Activated naive CD4-positive, alpha-beta T cell (primary cell): ENCODE measurements at places on chromosomes 5 and 9.

- DNase-seq = no peak
These were observed 10.5 kb upstream of the GDNF start for GRCh38 chr5:37850226-37850865.

DNA sequence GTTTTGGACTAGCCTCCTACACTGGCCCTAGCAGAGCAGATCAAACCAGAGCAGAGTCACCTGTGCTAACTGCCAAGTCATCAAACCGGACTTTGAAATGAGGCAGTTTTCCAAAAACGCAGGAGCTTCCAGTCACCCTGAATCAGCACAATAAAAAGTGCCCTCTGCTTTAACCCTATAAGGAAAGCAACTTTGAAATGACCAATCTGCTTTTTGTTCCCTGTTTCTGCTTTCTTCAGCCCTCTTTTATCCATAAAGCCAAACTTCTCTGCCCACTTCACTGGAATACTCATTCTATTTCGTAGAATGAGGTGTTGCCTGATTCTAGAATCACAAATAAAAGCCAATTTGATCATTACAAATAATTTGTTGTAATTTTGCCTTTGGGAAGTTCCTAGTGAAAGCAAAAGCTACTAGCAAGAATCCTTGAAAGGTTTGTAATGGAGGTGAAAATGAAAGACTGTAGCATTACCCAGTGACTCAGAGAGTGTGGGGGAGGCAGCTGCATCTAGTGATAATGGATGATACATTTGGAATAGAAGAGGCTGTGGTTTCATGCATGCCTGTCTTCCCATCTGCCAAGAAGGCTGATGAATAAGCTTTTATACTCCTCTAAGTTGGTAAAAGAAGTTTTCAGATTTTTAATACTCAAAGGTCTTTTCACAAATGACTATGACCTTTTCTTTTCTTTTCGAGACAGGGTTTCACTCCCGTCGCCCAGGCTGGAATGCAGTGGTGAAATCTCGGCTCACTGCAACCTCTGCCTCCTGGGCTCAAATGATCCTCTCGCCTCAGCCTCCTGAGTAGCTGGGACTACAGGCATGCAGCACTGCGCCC, 14.9 kb downstream of the SPAAR start:
- DNase-seq = no peak

DNA sequence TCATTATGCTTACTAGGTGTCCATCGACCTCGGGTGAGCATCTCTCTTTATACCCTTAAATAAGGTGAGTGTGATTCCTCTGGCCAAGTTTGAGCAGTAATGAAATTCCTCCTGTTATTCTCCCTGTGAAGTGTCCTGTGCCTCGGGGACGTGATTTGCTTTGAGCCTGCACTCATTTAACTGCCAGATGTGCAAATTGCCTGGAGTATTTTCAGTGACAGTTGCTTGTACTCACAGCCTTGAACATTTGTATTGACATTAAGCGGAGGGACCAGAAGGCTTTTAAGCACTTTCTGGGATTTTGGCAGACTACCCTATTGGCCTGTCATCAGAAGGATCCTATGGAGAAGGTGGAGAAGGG, 126.9 kb downstream of the DOCK2 start:
- DNase-seq = no peak

- no peak for DNase-seq
These were observed 416.6 kb downstream of the PLK2 start for GRCh38 chr5:58043032-58043945.

GRCh38 chr9:17739736-17740135, 160.9 kb downstream of the SH3GL2 start:
- no peak for DNase-seq

GRCh38 chr9:4936277-4936676, 48.8 kb upstream of the JAK2 start:
- no peak for DNase-seq

DNA sequence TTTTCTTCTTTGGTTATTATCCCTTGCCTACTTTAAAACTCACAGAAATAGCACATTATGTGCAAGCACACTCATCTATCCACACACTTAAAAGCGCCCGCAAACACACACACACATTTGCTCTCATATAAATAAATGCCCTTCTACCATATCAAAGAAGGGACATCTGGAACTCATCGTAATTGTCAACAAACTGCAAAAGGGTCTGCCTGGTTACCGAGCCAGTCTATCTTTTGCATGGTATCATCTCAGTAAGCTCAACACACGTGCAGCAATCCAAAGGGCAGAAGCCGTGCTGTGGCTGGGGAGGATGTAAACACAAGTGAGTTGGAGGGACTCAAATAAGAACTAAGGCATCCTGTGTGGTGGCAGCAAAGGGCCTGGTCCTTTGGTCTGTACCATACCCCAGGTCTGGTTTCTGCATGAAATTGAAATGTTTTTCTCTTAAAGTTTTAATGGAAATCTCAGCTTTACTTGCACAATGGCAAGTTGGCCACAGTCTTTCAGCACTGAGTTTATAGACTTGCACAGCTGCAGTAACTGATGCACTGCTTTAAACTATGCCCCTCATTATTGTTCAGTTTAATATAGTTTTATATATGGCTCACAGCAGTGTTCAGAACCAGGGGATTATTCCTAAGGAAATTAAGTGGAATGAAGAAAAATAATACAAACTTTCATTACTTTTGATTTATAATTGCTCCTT, 331.0 kb downstream of the ADAMTS6 start:
- no peak for DNase-seq

- DNase-seq = no peak
These were observed 11.3 kb downstream of the EHMT1 start for GRCh38 chr9:137630126-137630525.

DNA sequence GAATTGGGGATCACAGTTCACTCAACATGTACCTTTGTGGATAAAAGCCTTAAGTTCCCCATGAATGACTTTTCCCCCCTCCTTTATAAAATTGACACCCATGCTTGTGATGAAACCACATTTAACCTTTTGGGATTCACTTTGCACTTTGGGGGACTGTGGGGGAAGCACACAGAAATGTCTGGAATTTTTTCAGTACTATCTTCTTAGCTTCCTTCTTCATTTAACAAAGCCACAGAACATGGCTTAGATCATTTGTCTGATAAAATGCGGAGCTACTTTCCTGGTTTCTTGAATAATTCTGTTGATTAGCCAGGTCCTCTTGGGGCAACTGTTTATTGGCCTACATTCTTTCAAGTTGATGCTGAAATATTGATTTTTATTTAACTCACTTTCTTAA, 29.9 kb downstream of the TNFSF15 start:
- DNase-seq = no peak

- DNase-seq = no peak
These were observed 141.0 kb downstream of the GADD45G start for GRCh38 chr9:89745601-89746376.

GRCh38 chr5:135591277-135591676, 12.5 kb upstream of the CXCL14 start:
- no peak for DNase-seq

DNA sequence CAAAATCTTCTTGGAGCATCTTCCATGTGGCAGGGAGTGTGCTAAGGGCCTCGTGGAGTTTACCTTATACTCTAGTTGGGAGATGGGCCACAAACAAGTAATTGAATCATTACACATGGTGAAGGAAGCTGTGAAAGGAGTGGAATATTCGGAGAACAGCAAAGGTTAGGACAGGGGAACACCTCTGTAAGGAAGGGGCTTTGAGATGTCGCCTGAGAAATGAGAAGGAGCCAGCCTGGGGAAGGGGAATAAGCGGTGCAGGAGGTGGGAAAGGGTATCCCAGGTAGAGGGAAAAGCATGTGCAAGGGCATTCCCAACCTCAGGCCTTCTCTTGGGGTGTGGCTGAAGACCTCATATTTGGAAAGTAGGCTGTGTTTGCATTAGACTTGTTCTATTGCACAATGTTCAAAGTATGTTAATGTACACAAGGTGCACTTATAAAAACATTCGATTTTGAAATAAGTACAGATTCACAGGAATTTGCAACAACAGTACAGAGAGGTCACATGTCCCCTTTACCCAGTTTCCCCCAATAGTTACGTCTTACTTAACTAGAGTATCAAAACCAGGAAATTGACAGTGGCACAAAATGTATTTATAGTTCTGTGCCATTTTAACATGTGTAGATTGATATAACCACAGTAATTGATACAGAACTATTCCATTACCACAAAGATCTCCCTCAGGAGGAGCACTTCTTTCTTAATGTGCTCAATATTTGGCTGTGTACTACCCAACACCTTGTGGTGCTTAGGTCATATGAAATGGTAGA, 2.4 kb upstream of the STOM start:
- no peak for DNase-seq

DNA sequence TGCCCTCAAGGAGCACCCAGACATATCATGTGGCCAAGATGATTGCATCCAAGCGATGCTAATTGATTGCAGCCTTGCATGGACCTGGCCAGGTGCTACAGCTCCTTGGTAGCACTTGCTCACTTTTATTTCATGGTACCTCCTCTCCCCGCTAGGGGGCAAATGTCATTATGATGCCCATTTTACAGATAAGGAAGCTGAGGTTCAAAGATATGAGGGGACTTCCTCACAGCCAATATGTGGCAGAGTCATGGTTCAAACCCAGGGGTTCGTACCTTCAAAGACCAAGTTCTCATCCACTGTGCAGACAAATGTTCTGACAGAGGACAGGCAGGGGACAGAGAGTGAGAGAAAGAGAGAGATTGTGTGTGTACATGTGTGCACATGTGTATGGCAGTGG, 21.9 kb upstream of the KCNMB1 start:
- DNase-seq = no peak

DNA sequence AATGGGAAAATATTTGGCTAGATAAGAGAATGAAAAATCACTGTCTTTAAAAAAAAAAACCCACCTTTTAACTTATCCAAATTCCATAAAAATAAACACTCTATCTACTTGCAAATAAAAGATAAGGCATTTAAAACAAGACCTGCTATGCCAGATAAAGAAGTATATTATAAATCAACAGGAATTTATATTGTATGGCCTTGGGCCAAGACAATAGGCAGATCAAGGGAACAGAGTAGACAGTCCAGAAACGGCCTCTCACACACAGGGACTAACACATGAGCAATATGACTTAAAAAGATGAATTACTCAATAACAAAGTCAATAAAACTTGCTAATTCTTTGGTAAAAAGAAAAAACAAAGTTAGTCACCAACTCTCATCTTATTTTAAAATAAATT, 34.7 kb upstream of the ICE1 start:
- no peak for DNase-seq

- no peak for DNase-seq
These were observed 318.1 kb upstream of the PIK3R1 start for GRCh38 chr5:67897431-67897830.

- no peak for DNase-seq
These were observed 321.5 kb downstream of the NFIB start for GRCh38 chr9:13992138-13993088.

- DNase-seq = no peak
These were observed 36.0 kb upstream of the RIC1 start for GRCh38 chr9:5592904-5593303.

DNA sequence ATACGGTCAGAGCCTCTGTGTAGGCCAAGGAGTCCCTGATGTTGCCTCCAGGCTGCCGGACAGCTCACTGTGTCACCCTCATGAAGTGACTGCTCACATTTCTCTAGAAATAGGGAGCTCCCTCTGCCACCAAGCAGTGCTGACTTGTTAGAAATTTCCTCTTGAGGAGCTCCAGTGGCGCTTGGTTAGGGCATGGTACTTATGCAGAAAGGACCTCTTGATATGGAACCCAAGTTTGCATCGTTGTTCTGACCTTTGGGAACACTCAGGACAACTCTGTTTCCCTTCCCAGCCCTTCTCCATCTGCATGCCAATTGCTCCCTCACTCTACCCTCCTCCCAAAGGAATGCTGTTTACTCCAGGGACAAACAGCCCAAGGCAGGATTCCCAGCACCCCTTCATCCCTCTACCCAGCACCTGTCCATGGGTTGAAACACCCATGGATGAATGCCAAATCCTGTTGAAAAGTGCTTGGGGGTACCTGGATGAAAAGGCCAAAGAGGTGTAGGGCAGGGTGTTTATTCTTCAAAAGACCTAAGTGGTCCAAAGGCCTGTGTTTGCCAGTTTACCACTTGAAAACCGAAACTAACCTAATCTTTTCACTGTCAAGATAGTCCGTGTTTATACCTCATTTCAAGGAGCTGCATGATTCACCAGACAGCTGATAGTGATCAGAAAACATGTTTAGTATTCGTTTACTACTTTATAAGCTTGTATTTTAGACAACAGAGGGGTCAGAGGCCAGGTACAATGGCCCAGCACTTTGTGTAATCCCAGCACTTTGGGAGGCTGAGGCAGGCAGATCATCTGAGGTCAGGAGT, 51.1 kb downstream of the KLF4 start:
- DNase-seq = no peak

GRCh38 chr5:159207686-159208513, 1.5 kb downstream of the RNF145 start:
- DNase-seq = peak; percentile 39

GRCh38 chr5:33840927-33841547, 50.8 kb downstream of the ADAMTS12 start:
- DNase-seq = no peak

DNA sequence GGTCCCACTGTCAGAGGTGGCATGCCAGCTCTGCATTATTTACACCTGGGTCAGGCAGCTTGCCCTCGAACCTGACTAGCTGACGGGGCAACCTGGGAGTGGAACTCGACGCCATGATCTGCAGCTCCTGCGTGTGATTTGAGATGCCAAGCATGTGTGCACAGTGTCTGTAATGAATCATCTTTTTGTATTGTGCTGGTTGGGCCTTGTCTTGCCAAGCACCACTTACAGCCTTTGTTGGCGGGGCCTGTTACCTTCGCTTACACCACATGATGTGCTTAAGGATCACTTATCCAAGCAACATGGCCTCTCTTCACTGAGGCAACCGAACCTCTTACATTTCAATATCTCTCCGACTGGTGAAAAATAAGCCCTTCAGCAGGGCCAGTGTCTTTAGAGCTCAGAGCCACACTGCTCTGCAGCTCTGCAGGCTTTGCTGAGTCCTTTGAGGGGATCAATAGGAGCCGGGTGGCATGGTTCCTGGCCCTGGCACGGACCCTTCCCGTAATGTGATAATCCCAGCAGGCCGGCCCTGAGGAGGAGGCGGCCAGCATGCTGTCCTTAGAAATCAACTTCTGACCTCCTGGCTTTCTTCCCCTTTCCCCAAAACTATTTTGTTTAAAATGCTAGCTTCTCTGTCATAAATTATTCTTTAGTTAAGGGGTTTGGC, 297.7 kb upstream of the CD180 start:
- DNase-seq = no peak

GRCh38 chr9:117205806-117206205, 209.1 kb downstream of the ASTN2 start:
- DNase-seq = no peak

DNA sequence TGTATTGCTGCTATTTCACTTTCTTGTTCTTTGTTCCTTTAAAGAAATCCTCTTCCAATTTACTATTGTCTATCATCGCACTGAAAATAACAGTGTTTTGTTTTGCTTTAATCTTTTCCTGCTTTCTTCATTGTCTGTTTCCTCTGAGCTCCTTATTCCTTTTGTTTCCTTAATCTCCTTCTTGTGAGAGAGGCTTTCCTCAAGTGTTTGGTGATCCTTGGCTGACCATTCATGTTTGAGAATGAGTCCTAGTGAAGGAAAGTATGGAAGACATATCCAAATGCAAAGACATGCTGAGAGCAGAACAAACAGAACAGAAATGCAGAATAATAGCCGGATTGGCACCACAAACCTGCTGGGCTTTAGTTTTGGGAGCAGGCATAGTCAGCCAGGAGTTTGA, 42.0 kb upstream of the ENTREP1 start:
- no peak for DNase-seq

- DNase-seq = peak; percentile 73
These were observed 315 bp downstream of the UBQLN1 start for GRCh38 chr9:83707518-83707767.

- no peak for DNase-seq
These were observed 64.1 kb downstream of the PLAC8L1 start for GRCh38 chr5:146041180-146041789.

- DNase-seq = no peak
These were observed 78.8 kb downstream of the KLHL3 start for GRCh38 chr5:137657073-137657472.
